ENCODE measurements at places on chromosomes 5 and 9. TPM values are rescaled to one million over a fixed set of nuclear protein-coding genes. Genes with fewer than 3 reads are reported as not detected.

The SPIN1 gene
- total RNA-seq: 49.2 TPM

The PCDHB2 gene
- 2.4 TPM for total RNA-seq

The LIX1 gene
- total RNA-seq: not detected

The PIP5KL1 gene
- total RNA-seq: 0.57 TPM

The ZNF354C gene
- total RNA-seq: 4.0 TPM

The LCN15 gene
- total RNA-seq: not detected

The COL27A1 gene
- 12.8 TPM for total RNA-seq

The CNTFR gene
- 1.1 TPM for total RNA-seq

The DDX4 gene
- not detected for total RNA-seq

The SMIM23 gene
- total RNA-seq: not detected

The PTPN3 gene
- 17.4 TPM for total RNA-seq

The ZNF483 gene
- total RNA-seq: 7.4 TPM

The PCDHA2 gene
- not detected for total RNA-seq

The INSL6 gene
- total RNA-seq: not detected

The PCDHB13 gene
- 4.8 TPM for total RNA-seq

The GAPT gene
- 0.27 TPM for total RNA-seq

The GLRA1 gene
- not detected for total RNA-seq

The OGN gene
- 15.2 TPM for total RNA-seq

The PCSK1 gene
- 0.27 TPM for total RNA-seq

The TRIM32 gene
- total RNA-seq: 13.1 TPM

The SPAG8 gene
- 3.5 TPM for total RNA-seq

The HAVCR1 gene
- 0.57 TPM for total RNA-seq

The PDGFRB gene
- 54.6 TPM for total RNA-seq

The GDA gene
- total RNA-seq: not detected

The SLC36A3 gene
- not detected for total RNA-seq

The PCDHA8 gene
- not detected for total RNA-seq

The PRRC2B gene
- 151 TPM for total RNA-seq

The RGP1 gene
- 40.0 TPM for total RNA-seq

The DMRT2 gene
- total RNA-seq: 0.19 TPM

The CATSPER3 gene
- total RNA-seq: 0.54 TPM

The MYOT gene
- 38.9 TPM for total RNA-seq

The NDST1 gene
- total RNA-seq: 67.6 TPM

The GPR151 gene
- total RNA-seq: not detected
